ENCODE measurements at places on chromosomes 11 and 22.

GRCh38 chr11:30481330-30481729 lies 104.8 kb downstream of the MPPED2 start:
- DNase-seq: no peak

DNA sequence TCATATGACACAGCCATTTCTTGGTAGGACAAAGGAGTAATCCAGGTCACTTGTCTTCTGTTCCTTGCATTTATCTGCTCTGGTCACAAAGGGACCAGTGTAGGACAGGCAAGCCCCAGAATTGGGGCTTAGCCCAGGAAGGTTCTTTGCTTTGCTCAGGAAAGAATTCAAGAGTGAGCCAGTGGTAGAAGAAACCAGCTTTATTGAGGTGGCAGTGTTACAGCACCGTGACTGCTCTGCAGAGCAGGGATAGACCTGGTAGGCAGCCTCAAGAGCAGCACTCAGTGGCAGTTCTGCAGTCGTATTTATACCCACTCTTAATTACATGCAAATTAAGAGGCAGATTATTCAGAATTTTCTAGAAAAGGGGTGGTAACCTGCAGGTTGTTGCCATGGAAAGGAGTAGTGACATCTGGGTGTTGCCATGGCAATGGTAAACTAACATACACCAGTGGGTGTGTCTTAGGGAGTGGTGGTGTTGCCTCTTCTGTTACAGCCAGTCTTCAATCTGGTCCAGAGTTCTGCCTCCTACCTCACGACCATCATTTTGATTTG lies 84.9 kb upstream of the RAB1B start:
- DNase-seq: no peak

DNA sequence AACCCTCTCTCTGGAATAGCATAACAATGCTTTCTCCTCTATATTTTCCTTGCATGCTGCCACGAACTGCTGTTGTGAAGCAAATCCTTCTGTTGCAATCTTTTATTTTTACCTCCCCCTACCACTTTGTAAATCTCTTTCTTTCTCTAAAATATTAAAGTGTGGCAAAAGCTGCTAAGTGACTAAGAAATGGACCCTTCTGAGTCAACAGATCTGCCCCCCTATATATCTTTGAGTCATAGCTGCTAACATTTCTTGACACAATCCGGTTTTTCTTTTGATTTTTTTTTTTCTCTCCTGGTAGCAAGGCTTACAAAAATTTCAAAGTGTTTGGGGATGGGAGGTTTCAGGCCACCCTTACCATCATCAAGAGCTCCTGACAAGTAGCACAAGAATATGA lies 39.0 kb upstream of the KIRREL3 start:
- no peak for DNase-seq

DNA sequence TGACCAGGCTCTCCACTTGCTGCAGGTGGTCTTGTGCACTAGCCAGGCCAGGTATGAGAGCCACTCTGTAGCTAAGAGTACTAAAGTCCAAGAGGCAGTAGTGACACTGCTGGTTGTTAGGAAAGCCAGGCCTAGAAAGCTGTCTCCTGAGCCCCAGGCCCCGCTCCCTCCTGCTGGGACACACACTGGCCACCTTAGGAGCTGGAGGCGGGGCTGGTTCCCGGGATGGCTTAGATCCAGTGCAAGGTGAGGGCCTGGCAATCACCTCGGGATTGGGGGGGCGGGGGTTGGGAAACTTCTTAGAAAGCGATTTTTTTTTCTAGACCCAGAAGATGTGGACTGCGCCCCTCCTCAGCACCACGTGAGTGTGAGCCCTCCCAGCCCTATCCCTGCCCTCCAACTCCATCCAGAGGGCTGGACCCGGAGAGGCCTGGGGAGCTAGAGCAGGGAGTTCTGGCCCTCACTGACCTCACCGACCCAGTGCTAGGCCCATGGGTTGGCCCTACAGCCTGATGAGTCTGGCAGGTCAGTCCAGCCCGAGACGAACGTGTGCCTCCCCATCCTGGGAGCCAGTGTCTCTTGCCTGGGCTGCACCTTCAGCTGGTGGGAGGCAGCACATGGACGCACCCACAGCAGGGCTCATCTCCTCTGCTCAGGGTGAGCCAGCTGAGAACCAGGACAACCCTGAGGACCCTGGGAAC lies 18.1 kb downstream of the SLC37A2 start:
- no peak for DNase-seq

- DNase-seq: no peak
Measured at GRCh38 chr22:27312966-27313855, 488.3 kb downstream of the MN1 start.

- DNase-seq: no peak
Measured at GRCh38 chr11:29448246-29448877, 568.5 kb downstream of the KCNA4 start.

Data from D721Med (cell line).